ENCODE measurements at places on chromosomes 5 and 9.

- no peak for DNase-seq
Measured at GRCh38 chr9:132854832-132855231, 23.3 kb downstream of the AK8 start.

GRCh38 chr9:77562019-77562748 lies 85.9 kb downstream of the GNA14 start:
- no peak for DNase-seq

- no peak for DNase-seq
Measured at GRCh38 chr5:126460977-126461376, 37.8 kb downstream of the GRAMD2B start.

DNA sequence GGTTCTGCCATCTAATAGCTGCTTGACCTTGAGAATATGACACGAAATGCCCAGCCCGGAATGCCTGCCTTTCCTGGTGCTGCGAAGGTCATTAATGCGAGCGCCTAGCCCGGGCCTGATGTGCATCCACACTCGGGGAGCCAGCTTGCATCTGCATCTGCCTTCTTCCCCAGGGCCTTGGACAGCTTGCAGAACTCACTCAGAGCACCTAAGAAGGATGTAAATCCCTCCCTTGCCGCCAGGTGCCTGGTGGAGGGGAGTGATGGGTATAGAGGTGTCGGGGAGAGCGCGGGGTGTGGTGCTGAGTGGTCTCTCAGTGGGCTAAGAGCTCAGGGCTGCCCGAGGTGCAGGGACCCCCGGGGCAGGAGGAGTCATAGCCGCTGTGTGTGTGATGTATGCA lies 127.2 kb downstream of the MRPL36 start:
- no peak for DNase-seq

- no peak for DNase-seq
Measured at GRCh38 chr5:111144352-111144930, 52.3 kb downstream of the WDR36 start.

DNA sequence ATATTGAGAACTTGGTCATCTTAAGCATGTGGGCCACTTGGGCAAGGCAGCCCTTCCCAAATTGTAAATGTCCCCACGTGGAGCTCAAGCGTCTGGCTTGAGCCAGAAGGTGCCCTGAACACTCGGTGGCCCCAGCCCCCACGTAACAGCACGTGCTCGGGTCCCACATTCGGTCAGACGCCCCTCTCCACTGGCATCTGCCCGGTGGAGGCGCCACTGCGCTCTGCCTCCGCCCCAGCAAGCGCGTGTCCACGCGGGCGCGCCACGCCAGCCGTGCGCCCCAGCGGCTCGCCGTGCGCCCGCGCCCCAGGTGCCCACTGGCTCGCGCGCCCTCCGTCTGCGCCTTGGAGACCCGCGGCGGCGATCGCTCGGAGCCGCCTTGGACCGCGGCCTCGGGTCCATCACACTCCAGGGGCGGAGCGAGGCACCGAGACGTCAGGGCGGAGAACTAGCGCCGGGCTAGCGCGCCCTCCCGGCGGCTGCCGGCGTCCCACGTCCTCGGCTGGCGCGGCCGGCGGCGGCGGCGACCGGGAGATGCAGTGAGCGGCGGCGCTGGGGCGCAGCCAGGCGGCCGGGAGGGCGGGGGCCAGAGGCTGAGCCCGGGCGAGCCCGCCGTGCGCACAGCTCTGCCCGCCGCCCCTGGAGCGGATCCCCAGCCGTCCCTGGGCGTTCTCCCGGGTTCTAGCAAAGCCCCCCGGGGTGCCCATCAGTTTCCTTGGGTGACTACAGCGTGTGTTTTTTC lies at the start of gene PALM2AKAP2:
Gene PALM2AKAP2, plus strand, starts transcription at position 488 of the 742 bp plus-strand sequence. CDS start 291 bp downstream, outside the sequence.
- peak; percentile 57 for DNase-seq

- no peak for DNase-seq
Measured at GRCh38 chr9:108142504-108143201, 653.1 kb upstream of the KLF4 start.

DNA sequence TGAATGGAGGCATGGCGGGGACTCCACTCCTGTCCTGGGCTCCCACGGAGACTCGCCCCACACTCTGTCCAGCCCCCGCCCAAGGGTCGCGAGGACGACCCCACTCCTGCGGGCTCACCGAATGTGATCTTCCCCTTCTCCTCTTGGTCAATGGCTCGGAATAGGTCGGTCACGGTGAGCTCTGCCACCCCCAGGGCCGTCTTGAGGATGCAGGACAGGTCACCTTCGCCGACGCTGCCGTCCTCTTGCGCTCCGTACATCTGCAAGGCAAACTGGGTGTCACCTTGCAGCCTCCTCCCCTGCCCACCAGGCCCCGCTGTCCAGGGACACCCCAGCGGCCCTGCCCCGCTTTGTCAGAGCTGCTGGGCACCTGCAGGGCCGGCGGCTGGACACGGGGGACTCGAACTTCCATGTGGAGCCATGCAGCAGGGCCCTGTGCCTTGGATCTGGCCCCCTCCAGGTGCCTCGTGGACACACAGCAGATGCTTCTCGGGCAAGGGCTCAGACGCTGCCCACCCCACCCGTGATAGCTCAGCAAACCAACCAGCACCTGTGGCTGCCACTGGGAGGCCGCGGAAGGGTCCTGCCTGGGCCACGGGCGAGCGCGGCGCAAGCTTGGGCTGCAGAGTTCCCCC lies 21.5 kb upstream of the SLC6A3 start:
- DNase-seq, result no peak

DNA sequence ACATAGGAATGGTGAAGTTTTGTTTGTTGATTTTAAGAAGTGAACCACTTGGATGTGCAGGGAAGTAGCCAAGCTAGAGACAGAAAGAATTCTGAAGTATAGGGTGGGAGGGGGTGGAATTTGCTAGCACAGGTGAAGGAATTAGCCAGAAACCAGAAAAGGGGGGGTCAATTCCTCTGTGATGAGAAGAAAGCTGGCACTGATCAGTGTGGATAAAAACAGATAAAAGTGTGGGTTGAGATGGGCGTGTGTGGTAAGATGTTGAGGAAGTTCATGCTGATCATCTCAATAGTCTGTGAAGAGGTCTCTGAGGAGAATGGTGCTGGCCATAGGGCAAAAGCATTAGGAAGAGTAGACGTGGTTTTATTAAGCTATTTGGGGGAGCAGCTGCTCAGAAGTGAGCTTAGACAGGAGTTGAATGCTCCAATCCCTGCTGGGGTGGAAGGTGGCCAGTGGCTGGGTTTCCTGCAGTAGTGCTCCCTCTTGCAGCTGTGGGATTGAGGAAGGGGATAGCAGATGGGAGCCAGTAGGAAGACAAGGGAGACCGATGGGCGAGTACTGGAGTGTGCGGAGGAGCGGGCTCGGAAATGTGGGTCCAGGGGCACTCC lies 88.7 kb upstream of the ELL2 start:
- DNase-seq, result no peak

DNA sequence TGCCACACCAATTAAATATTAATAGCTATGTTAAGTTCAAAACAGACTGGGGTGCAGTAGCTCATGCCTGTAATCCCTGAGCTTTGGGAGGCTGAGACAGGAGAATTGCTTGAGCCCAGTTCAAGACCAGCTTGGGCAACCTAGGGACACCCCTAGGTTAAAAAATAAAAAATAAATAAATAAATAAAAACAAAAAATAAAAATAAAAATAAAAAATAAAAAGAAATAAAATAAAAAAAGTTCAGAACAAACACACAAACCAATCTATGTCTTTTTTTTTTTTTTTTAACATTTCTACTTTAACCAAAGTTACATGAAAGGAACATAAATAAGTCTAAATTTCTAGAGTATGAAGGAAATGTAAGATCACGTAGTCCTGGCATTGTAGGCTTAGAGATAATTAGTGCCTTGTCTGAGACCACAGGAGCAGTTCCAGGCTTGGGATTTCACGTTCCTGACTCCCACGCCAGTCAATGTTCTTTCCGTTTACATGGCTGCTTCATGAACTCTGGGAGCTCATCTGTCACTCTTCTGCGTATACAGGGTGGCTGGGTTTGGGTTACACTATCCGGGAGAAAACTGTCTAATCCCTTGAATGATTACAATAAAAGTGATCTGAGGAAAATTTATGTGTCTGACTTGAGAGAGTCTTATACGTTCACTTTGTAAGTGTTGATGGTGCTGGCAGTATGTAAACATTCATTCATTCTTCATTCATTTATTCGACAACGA lies 85.2 kb downstream of the KIAA1958 start:
- DNase-seq, result no peak

DNA sequence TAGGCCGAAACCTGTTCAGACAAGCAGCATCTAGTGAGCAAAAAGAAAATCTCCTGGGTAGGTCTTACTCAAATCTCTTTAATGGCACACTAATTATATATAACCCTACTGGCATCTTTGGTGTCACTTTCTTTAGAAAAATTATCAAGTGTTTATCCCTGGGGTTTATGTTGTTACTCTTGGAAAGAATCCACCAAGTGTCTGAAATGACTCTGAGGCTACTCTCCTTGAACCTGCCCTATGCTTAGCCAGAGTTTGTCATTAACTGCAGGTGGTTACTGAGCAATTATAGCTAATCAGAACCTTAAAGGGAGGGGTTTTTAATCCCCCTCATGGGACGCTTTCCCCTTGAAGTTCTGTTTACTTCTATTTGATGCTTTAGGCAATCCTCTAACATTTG lies 381.9 kb downstream of the PLK2 start:
- no peak for DNase-seq

- no peak for DNase-seq
Measured at GRCh38 chr9:69141851-69142250, 32.2 kb upstream of the TJP2 start.

All from NCI-H1436 (cell line).